ENCODE measurements at places on chromosomes 6 and 20.

GRCh38 chr6:39610221-39610620 is 115.0 kb downstream of the KIF6 start:
- DNase-seq: no peak

DNA sequence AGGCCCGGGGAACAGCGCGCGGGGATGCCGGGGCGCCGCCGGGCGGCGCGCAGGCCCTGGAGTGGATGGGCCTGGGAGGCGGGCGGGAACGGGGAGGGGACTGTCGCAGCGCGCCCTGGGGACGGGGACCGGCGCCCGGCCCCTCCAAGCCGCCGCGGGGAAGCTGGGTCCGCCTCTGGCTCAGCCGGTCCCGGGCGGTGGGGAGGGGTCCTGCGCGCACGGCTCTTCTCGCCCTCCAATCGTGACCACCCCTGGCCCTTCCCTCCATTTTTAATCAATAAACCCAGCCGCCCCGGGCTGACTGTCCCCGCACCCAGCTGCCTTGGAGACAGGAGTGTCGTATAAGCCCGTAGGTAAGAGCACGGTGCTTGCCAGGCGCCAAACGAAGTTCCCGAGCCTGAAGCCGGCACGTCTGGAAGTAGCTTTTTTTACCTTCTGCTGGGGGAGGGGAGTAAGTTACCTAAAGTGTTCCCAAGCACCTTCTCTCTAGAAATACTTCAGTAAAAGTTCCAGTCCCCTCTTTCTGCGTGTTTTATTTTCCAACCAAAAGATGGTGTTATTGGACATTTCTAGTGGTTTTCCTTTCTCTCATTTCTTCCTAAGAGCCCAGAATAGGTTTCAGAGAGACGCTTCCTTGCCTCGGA is 780 bp upstream of the TAF4 start:
- no peak for DNase-seq

- DNase-seq: no peak
These were observed 53.0 kb downstream of the CDK5RAP1 start for GRCh38 chr20:33348136-33348937.

- no peak for DNase-seq
These were observed 95.1 kb upstream of the EXOC2 start for GRCh38 chr6:788058-788457.

- no peak for DNase-seq
These were observed 1274.9 kb upstream of the GJE1 start for GRCh38 chr6:140857739-140858380.
